CD4-positive, alpha-beta T cell treated with Interleukin-10 for 1 hour (primary cell): ENCODE measurements at places on chromosomes 11 and 22.

- no peak for DNase-seq
Observed at GRCh38 chr22:32846780-32847491, 45.4 kb downstream of the TIMP3 start.

GRCh38 chr22:39941601-39942000 lies 18.6 kb upstream of the TMA7B start:
- DNase-seq: no peak

- DNase-seq: no peak
Observed at GRCh38 chr11:19929147-19929546, 216.5 kb downstream of the NAV2 start.

GRCh38 chr22:46416891-46417580 lies 81.5 kb downstream of the TRMU start:
- DNase-seq: no peak

DNA sequence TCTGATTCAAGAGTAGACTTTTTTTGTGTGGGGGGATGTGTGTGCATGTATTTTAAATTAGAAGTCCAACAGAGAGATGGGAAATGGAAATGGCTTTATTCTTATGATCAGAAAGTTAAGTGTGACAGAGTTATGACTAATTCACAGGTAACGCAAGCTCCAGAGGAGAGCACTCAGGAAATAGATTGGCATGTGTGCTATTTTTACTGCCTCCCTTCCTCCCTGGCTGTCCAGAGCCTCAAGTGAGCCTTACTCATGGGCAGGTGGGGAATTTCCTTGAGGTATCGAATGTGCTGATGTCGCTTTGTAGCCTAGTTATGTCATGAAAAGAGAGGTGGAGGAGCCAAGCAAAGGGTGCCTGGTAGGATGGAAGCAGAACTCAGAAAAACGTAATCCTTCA lies 70.3 kb upstream of the BDNF start:
- DNase-seq: no peak

DNA sequence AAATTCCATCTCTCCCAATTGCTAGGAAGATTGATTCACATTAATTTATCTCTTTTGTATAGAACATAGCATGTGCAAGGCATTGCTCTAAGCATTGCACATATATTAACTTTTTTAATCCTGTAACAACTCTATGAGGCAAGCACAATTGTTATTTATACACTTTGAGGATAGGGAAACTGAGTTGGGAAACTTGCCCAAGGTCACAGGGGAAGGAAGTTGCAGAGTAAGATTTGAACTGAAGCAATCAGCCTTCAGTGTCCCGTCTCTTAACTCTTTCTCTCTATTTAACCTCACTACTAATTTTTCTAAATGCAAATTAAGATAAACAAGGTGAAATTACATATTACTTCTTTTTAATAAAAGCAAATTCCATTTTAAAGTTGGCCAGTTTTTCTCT lies 22.2 kb downstream of the OR56B4 start:
- DNase-seq: no peak

DNA sequence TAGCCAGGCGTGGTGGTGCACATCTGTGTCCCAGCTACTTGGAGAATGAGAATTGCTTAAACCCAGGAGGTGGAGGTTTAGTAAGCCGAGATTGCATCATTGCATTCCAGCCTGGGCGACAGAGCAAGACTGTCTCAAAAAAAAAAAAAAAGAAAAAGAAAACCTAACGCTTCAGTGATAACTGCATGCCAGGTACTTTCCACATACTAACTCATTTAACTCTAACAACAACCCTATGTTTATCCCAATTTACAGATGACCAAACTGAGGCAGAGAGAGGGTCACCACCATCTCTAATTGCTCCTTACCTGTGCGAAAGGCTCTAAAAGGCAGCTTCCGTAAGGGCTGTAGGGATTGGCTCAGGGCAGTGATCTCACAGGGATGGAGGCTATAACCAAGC lies 11.6 kb downstream of the PISD start:
- no peak for DNase-seq

DNA sequence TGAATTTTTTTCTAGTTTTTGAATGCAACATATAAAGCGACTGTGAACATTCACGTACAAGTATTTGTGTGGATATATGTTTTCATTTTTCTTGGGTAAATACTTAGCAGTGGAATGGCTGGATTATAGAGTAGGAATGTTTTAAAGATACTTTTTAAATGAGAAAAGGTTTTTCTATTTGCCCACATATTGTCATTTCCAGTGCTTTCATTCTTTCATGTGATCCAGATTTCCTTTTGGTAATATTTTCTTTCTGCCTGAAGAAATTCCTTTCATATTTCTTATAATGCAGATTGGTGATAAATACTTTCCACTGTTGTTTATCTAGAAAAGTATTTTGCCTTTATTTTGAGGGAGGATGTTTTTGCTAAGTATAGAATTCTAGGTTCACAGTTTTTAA lies 7.9 kb downstream of the DDB2 start:
- DNase-seq: no peak

- no peak for DNase-seq
Observed at GRCh38 chr11:59174664-59175033, 2.7 kb downstream of the DTX4 start.

DNA sequence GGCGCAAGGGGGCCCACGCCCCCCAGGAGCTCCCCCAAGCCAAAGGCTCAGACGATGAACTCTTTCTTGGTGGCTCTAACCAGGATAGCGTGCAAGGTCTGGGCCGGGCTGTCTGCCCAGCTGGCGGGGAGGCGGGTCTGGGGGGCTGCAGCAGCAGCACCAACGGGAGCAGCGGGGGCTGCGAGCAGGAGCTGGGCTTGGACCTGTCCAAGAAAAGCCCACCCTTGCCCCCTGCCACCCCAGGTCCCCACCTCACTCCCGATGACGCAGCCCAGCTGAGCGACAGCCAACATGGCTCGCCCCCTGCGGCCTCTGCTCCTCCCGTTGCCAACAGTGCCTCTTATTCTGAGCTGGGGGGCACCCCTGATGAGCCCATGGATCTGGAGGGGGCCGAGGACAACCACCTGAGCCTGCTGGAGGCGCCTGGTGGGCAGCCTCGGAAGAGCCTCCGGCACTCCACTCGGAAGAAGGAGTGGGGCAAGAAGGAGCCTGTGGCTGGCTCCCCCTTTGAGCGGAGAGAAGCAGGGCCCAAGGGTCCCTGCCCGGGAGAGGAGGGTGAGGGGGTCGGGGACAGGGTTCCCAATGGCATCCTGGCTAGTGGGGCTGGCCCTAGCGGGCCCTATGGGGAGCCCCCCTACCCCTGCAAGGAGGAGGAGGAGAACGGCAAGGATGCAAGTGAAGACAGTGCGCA lies 21.6 kb upstream of the TMEM191C start:
- no peak for DNase-seq

DNA sequence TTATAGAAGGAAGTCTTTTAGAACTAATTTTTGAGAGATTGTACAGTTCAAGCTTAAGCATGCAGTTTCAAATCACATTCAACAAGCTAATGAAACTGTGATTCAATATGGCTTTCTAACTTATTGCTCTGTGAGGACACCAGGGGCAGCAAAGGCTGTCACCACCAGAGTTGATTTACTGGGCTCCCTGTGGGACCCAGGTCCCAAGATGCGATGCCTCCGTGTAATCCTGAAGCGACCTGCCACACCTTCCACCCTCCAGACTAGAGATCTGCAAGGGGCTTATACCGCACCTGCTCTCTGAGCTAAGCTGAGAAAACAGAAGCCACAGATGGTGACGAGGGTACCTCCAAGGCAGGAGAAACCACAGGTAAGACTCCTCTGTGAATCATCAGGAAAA lies 918 bp upstream of the OR51Q1 start:
- DNase-seq: no peak

GRCh38 chr11:126992804-126993111 lies 7.8 kb downstream of the KIRREL3 start:
- no peak for DNase-seq

GRCh38 chr11:111206472-111206871 lies 39.1 kb upstream of the POU2AF2 start:
- no peak for DNase-seq

- no peak for DNase-seq
Observed at GRCh38 chr11:19683141-19683805, 29.4 kb upstream of the NAV2 start.

DNA sequence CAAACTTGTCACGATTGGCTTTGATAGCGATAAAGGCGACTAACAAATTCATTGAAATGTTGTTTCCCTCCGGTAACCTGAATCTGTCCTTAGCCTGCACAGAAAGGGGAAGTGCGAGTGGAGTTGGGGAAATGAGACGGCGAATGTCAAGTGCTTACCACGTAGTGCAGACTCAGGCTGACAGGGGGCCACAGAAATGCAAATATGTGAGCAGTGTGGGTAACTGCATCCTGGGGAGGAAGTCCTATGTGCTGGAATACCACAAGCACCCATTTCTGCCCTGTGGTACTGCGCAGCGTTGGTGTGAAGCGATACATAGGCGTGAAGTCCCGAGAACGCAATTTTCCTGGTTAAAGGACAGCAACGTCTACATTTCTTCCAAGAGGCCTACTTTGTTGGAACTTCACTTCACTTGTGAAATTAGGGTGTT lies 869 bp upstream of the EIF4ENIF1 start:
- DNase-seq: peak; percentile 73

DNA sequence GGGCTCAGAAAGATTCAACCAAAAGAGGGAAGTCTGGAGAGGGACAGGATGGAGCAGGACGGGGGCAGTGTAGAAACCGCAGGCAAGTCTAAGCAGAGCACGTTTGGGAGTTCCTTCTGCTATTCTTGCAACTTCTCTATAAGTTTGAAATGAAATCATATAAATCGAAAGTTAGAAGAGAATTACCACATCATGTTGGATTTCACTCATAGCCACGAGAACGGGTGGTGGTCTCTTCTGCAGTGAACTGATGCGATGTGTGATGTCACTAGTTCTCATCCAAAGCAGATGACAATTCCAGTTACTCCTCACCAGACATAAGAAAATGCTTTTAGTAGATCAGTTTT lies 36.0 kb downstream of the KCNQ1 start:
- no peak for DNase-seq

DNA sequence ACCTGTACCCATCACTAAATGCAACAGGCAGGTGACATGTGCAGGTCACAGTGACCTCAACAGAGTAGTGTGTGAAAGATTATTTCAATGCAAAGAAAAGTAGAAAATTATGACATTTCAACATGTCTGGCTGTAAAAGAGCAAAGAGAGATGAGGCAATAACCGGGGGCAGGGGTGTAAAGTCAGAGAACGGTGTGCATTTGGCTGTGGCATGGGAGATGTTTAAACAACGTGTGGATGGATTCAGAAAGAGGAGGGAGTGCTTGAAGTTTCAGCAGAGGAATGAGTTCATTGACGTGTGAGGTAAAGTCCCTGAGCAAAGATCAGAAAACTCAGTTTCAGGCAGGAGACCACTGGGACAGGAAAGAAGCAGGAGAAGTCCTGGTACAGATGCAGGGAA lies 229.7 kb downstream of the BUD13 start:
- DNase-seq: no peak

GRCh38 chr22:30701872-30702271 lies 7.2 kb downstream of the OSBP2 start:
- DNase-seq: no peak

DNA sequence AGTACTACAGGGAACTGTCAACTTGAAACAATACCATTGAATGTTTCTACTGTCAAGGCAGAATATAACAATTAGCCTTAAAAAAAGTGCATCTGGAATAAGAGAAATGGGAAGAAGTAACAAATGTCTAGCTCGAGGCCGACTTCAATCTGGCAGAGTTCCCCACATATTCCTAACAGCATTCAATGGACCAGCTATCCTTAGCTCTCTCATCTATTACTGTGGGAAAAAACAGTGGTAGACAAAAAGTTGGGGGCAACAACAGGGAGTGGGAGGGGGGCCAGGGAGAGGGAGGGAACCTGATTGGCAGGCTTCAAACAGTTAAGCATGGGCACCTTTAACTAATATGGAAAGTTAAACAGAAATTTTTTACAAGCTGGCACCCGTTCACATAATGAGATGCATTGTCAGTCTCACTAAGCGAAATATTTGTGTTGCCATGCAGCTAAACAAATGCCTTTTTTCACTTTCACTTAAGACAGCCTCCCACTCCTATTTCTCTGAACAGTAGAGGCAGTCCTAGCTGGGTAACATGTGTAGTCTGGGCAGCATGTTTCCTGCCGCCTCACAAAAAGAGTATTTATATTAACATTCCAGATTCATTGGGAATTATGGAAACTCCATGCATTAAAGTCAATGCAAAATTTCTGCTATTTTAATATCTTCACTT lies 62.2 kb upstream of the SOX6 start:
- DNase-seq: no peak

GRCh38 chr11:2250041-2250440 lies 20.3 kb downstream of the ASCL2 start:
- DNase-seq: no peak

GRCh38 chr22:45548991-45549761 lies 46.5 kb downstream of the FBLN1 start:
- no peak for DNase-seq

DNA sequence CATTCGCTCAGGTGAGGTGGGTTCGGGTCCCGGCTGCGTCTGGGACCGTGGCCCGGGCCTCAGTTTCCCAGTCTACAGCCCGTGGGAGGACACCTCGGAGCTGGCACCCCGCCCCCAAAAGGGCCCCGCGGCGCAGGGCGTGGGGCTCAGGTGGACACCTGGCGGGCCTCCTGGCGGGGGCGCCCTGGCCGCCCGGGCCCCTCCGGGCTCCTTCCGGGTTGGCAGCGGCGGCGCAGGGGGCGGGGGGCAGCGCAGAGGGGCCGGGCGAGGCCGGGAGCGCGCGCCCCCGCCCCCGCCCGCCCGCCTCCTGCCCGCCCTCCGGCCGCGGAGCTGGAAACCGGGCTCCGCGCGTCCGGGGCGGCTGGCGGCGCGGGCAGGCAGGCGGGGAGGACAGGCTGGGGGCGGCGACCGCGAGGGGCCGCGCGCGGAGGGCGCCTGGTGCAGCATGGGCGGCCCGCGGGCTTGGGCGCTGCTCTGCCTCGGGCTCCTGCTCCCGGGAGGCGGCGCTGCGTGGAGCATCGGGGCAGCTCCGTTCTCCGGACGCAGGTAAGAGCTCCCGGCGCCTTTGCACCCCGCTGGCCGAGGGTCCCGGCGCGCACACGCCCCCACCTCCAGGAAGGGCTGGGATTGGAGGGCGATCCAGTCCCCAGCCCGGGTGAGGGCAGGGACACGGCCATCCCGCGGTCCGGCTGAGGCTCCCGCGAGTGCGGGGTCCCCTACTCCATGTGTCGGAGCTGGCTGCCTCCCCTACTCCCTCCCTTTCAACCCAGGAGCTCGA lies at the start of gene EMID1:
Gene EMID1 (plus strand): TSS at position 303 of the 778 bp plus-strand sequence. CDS start 143 bp downstream, at position 446.
- no peak for DNase-seq

DNA sequence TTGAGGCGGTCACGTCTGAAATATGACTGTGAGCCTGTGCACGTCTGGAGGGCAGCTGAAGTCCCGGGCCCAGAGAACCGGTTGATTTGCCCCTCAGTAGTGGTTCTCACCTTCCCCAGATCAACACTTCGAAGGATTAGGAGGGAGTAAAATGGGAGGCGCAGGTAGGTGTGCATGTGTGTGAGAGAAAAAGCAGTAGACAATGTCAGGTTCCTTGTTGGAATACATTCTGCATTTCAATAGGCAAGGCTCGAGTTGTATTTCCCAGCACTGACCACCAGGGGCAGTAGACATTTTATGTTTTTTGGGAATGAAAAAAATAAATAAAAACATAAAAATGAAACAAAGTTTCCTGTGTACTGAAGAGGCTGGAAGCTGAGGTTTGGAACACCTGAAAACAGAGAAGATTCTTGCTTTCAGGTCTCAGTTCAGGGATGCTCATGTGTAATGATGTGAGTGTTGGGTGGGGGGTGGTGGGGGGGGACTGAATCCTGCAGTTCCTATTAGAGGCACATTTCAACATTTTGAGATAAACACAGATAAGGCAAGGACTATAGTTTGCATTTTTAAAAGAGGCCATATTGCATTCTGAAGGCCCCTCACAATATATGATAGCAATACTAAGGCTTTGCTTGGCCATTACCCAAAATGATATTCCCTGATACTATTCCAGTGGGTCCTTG lies 333.9 kb downstream of the CADM1 start:
- DNase-seq: peak; percentile 28

- DNase-seq: no peak
Observed at GRCh38 chr11:72864702-72865655, 50.8 kb downstream of the ATG16L2 start.
